Activated CD8-positive, alpha-beta memory T cell treated with anti-CD3 and anti-CD28 coated beads, Interleukin-2, amount 10 ng/mL, durations not matched to agents 7 days and 5 days (primary cell): ENCODE measurements at places on chromosomes 6 and 20. TPM values are rescaled to one million over a fixed set of nuclear protein-coding genes. Genes with fewer than 3 reads are reported as not detected.

- no peak for DNase-seq
- H3K4me3 ChIP-seq = no peak overlapping the region
- no peak overlapping the region for H3K27ac ChIP-seq
- H3K4me1 ChIP-seq = no peaks in the 10 kb centered on the region
- peaks cover 6% of the 10 kb centered on the region for H3K27me3 ChIP-seq
Measured at GRCh38 chr6:106770081-106770480, 140.7 kb downstream of the QRSL1 start.

- H3K4me3 ChIP-seq = no peak overlapping the region
- H3K4me1 ChIP-seq = no peaks in the 10 kb centered on the region
- H3K27me3 ChIP-seq = no peaks in the 10 kb centered on the region
- H3K36me3 ChIP-seq = no peaks in the 10 kb centered on the region
- no peak overlapping the region for H3K27ac ChIP-seq
Measured at GRCh38 chr6:52726741-52727535, 36.3 kb downstream of the GSTA2 start.

POU3F2 gene
- total RNA-seq = not detected

ANKRD66 gene
- not detected for total RNA-seq

DNA sequence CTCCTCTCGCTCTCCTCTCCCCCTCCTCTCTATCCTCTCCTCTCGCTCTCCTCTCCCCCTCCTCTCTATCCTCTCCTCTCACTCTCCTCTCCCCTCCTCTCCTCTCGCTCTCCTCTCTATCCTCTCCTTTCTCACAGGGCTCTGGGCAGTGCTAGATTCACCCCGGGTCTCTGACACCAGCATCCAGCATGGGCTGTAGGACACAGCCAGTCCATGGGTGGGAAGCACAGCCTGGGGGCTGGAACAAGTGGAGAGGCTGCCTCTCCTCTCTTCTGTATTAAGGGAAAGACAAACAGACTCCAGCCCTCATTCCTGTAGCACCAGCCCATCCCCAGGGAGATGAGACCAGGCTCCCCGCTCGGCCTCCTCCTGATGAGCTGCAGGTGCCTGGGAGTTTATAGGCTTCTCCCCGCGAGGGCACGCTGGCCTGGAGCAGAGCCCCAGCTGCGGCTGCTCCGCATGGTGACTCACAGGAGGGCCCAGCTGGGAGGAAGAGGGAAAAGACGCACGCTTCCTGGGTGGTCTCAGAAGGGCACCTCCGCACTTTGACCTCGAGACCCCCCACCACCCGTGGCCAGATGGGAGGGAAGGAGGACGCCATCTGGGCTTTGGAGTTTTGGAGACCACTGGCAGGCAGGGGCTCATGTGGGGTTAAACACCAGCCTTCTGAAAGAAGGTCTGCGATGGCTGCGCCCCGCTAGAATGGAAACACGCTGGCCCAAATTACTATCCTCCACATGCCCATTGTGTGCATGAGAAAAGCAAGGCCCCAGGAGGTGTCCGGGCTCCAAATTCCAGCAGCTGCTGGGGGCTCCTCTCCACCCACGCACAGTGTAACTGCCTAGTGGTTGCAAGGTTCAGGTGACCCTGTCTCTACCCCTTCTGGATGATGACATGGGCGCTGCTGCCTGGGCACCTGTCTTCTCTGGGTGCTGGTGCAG is 68.0 kb downstream of the BMP7 start:
- H3K27ac ChIP-seq = no peak overlapping the region
- H3K27me3 ChIP-seq = no peaks in the 10 kb centered on the region
- no peak overlapping the region for H3K4me3 ChIP-seq
- no peak for DNase-seq

NTSR1 gene
- total RNA-seq = not detected

C6orf141 gene
- total RNA-seq = not detected

SLC35B3 gene
- 8.8 TPM for total RNA-seq

KCNQ5 gene
- total RNA-seq = 7.2 TPM

DNA sequence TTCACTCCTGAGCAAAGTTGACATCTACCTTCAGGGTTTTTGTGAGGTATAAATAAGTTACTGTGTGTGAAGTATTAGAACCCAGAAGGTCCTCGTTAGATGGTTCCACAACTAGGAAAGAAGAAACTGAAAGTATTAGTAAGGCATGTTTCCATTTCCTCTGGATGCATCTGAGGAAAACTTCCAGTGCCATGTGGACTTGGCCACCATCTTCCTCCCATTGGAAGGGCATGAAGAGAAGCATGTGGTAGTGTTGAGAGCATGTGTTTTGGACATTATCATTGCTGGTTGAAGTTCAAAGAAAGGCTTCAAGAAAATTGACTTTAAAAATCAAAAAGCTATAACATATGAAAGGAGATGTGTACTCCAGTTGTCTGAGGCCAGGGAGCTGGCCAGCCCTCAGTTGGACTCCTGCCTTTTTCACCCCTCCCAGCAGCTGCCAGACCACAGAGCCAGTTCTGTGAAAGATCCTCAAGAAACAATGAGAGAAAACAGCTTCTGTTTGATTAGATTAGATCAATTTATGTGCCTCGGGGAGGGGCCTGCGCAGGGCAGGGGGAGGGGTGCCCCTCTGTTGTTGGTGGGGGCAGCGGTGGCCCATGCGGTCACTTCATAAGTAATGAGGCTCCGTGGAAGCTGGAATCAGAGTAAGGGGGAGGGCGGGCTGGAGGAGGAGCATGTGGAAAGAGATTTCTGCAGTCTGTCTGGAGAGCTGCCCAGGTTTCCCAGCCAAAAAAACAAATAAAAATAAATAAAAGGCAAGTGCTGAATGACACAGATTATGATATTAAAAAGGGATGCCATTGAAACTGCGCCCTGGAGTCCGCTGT is 154.0 kb downstream of the JARID2 start:
- H3K27me3 ChIP-seq = no peaks in the 10 kb centered on the region
- no peaks in the 10 kb centered on the region for H3K36me3 ChIP-seq
- peak overlapping the region; percentile 70 for H3K27ac ChIP-seq
- H3K4me3 ChIP-seq = no peak overlapping the region
- H3K4me1 ChIP-seq = peaks cover 78% of the 10 kb centered on the region

PNPLA1 gene
- total RNA-seq = not detected

DNA sequence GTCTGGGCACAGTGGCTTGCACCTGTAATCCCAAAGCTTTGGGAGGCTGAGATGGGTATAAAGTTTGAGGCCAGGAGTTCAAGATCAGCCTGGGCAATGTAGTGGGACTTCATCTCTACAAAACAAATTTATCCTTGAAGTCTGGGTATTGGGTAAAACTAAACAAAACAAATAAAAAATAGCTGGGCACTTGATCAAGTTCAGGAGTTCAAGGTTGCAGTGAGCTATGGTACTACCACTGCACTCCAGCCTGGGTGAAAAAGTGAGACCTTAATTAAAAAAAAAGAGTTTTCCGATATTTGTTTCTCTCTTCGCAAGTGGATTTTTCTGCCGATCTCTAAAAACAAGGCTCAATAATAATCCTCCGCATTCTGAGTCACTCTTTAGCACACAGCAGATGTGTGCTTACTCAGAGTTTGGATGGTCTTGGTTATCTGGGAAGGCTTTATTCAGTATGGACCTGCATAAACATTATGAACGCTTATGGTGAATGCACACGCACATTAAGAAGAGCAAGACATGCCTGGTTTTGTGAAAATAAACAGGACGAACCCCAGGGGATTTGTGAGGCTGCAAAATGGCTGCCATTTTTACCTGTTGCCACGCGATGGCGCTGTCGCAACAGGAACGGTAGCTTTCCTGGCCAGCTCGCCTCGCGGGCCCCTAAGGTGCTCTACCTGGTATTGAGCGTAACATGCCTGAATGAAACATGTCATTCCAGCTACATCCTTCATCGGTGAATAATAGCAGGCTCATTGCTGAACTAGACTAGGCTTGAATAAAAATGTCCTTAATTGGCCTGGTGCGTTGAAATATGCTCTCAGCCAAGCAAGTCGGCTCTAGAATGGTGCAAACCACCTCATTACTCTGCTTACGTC is 6.0 kb downstream of the OPN5 start:
- H3K4me1 ChIP-seq = no peaks in the 10 kb centered on the region
- peaks cover 54% of the 10 kb centered on the region for H3K27me3 ChIP-seq
- H3K27ac ChIP-seq = no peak overlapping the region
- H3K4me3 ChIP-seq = no peak overlapping the region

GRCh38 chr6:5865506-5866031 is 141.2 kb downstream of the NRN1 start:
- H3K4me3 ChIP-seq = peak overlapping the region; percentile 45
- no peak for DNase-seq
- peaks cover 38% of the 10 kb centered on the region for H3K4me1 ChIP-seq
- peak overlapping the region; percentile 78 for H3K27ac ChIP-seq

DNA sequence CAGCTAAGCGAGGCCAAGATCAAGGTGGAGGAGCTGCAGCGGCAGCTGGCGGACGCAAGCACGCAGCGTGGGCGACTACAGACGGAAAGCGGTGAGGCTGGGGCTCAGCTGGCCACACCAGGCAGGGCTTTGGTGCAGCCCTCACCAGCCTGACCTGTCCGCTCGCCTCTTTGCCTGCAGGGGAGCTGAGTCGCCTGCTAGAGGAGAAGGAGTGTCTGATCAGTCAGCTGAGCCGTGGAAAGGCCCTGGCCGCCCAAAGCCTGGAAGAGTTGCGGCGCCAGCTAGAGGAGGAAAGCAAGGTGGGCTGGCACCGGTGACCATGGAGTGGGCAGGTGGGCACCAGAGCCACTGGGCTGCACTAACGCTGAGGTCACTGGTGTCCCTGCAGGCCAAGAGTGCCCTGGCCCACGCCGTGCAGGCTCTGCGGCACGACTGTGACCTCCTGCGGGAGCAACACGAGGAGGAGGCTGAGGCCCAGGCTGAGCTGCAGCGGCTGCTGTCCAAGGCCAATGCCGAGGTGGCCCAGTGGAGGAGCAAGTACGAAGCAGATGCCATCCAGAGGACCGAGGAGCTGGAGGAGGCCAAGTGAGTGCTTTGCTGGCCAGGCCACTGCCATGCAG is 42.8 kb downstream of the MYH7B start:
- no peak overlapping the region for H3K27ac ChIP-seq
- peaks cover 20% of the 10 kb centered on the region for H3K36me3 ChIP-seq

GRCh38 chr20:55685425-55685824 is 319.9 kb downstream of the CBLN4 start:
- H3K36me3 ChIP-seq = no peaks in the 10 kb centered on the region
- H3K27ac ChIP-seq = no peak overlapping the region
- H3K4me1 ChIP-seq = no peaks in the 10 kb centered on the region
- DNase-seq = no peak

SEL1L2 gene
- not detected for total RNA-seq

DNA sequence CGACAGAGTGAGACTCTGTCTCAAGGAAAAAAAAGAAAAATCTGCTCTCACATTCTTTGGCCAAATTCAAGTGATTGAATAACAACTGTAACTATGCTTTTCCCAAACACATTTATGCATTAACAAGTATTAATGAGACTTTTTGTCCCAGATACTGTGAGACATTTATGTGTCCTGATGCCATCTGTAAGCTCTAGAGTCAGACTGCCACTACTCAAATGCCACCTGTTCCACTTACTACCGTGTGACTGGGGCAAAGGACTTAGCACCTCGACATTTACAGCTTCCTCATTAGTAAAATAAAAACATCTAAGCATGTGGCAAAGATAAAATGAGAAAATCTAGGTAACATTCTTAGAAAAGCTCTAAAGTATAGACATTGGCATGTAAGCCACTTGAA is 178.1 kb upstream of the MARCKS start:
- no peak overlapping the region for H3K4me3 ChIP-seq
- no peak overlapping the region for H3K27ac ChIP-seq
- no peak for DNase-seq
- no peaks in the 10 kb centered on the region for H3K4me1 ChIP-seq
- no peaks in the 10 kb centered on the region for H3K36me3 ChIP-seq

SLC22A2 gene
- not detected for total RNA-seq

GFOD1 gene
- total RNA-seq = 11.6 TPM

GRCh38 chr20:25242231-25242630 is 5.7 kb upstream of the PYGB start:
- H3K36me3 ChIP-seq = no peaks in the 10 kb centered on the region
- peaks cover 11% of the 10 kb centered on the region for H3K27me3 ChIP-seq
- peaks cover 28% of the 10 kb centered on the region for H3K4me1 ChIP-seq
- no peak overlapping the region for H3K27ac ChIP-seq
- DNase-seq = no peak

DNA sequence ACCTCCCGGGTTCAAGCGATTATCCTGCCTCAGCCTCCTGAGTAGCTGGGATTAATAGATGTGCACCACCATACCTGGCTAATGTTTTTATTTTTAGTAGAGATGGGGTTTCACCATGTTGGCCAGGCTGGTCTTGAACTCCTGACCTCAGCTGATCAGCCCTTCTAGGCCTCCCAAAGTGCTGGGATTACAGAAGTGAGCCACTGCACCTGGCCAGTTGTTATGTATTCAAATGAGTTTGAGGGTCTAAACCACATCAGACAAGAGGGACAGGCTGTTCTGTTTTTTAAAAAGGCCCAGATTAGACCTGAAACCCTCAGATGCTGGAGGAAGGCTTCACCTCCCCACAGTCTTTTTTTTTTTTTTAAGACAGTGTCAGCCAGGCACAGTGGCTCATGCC is 4.1 kb upstream of the SPAG4 start:
- no peak for DNase-seq
- peaks cover 5% of the 10 kb centered on the region for H3K27me3 ChIP-seq
- H3K4me3 ChIP-seq = no peak overlapping the region
- no peaks in the 10 kb centered on the region for H3K36me3 ChIP-seq

DNA sequence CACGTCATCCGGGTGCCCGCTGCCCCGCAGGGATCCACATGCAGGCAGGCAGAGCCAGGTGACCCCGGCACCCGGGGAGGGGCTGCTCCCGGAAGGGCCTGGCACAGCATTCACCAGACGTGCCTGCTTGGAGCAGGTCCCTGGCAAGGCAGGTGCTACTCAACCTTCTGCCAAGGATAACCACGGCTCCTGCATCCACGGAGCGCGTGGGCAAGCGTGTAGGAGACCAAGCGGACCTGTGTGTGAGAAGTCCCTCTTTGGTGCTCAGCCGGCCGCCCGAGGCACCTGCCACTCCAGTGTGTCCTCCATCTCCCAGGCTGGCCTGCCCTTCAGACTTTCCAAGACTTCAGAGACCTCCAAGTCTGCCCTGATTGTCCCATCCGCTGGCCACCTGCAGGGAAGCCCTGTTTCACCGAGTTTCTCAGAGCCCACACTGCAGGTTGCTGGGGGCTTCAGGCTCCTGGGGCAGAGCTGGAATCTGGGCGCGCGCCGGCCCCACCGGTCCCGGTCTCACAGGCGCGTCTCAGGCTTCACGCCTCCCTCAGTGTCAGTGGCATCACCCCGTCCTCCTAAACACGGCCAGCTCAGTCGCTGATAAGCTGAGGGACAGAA is 124.3 kb downstream of the DLL1 start:
- no peaks in the 10 kb centered on the region for H3K4me1 ChIP-seq
- H3K36me3 ChIP-seq = peaks cover 4% of the 10 kb centered on the region
- no peak overlapping the region for H3K27ac ChIP-seq
- no peak overlapping the region for H3K4me3 ChIP-seq
- no peak for DNase-seq

DNA sequence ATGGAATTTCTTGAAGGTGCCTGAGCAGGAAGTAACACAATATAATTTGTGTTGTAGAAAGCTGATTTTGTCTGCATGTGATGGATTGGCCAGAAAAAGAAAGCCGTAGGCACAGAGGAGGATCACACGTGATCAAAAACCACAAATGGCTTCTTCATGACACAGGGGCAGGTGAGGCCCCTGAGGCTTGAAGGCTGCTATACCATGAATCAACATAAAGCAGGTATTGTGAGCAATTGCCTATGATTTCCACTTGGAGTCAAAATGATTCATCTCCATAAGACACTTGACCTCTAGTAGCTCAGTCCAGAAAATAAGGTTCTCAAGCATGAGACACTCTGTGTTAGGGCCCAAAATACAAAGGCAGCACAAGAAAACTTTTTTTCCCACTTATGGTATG is 42.4 kb upstream of the EYA4 start:
- H3K4me3 ChIP-seq = no peak overlapping the region
- no peak overlapping the region for H3K27ac ChIP-seq
- DNase-seq = no peak
- H3K36me3 ChIP-seq = no peaks in the 10 kb centered on the region
